Fibroblast of pulmonary artery (primary cell): ENCODE measurements at places on chromosomes 7 and 10.

- DNase-seq: no peak
Observed at GRCh38 chr10:132158122-132158741, 28.5 kb upstream of the DPYSL4 start.

DNA sequence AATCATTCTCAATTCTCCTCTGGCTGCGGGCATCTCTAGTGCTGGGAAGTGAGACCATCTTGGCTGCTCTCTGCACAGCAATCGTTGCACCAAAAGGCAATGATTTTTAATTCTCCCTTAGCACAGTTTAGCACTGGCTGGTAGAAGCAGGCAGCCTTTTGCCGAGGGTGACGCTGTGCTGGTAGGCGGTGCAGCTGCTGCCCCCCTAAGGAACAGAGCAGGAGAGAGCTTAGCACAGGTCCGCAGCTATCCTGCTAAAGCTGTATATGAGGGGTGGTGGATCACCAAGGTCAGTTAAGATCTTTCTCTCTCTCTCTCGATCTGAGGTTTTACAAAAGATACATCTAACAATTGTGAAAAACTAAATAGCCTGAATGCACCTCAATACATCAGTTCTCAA, 390.1 kb downstream of the GATA3 start:
- peak; percentile 37 for DNase-seq

GRCh38 chr10:3676564-3676963, 108.4 kb downstream of the KLF6 start:
- DNase-seq: no peak

- DNase-seq: no peak
Observed at GRCh38 chr10:107341281-107341680, 176.8 kb upstream of the SORCS1 start.

- no peak for DNase-seq
Observed at GRCh38 chr7:92133133-92133736, 1.0 kb downstream of the CYP51A1 start.

DNA sequence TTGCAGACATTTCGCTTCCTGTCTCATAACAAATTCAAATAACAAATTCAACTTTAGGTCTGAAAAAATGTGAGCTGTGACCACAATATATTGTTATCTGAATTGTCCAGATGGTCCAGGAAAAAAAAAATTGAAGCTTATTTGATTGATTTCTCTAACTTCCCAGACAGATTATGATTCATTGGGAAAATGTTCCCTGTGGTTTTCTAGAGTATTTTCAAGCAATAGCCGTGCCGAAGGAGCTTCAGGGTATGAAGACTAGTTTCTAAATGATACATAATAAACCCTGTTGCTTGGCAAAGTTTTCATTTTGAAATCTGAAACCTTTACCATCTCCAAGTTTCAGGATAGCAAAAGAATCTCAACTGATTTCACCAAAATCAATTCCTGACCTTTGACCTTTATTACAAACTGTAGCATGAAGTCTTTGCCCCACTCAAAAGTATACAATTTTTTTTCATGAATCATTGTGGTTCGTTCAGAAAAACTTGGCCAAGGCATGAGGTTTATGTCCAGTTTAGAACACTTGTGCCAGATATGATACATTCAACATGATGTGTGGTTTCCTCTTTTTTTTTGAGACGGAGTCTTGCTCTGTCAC, 109.9 kb downstream of the JCAD start:
- DNase-seq: peak; percentile 94

GRCh38 chr7:120460949-120461348, 188.0 kb downstream of the KCND2 start:
- no peak for DNase-seq

GRCh38 chr7:28530175-28530802, 118.0 kb downstream of the CREB5 start:
- no peak for DNase-seq

DNA sequence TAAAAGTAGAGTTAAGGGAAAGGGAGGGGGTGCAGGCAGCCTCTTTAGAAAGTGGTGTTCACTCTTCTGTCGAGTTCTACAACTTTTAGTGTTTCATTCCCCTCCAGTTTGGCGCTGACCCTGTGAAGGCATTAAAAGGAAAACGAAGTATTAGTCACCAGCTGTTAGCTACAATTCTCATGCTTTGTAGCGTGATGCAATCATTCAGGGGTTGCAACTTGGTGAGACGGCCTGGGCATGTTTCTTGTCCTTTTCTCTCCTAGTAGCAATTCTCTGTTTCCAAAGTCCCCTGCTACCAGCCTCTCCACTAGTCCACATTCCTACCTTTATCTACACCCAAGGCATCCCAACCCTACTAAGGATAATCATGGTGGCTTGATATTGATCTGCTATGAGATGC, 33.7 kb upstream of the DGKI start:
- DNase-seq: peak; percentile 87

GRCh38 chr7:151276666-151277590, 28.4 kb upstream of the SMARCD3 start:
- DNase-seq: peak; percentile 68

DNA sequence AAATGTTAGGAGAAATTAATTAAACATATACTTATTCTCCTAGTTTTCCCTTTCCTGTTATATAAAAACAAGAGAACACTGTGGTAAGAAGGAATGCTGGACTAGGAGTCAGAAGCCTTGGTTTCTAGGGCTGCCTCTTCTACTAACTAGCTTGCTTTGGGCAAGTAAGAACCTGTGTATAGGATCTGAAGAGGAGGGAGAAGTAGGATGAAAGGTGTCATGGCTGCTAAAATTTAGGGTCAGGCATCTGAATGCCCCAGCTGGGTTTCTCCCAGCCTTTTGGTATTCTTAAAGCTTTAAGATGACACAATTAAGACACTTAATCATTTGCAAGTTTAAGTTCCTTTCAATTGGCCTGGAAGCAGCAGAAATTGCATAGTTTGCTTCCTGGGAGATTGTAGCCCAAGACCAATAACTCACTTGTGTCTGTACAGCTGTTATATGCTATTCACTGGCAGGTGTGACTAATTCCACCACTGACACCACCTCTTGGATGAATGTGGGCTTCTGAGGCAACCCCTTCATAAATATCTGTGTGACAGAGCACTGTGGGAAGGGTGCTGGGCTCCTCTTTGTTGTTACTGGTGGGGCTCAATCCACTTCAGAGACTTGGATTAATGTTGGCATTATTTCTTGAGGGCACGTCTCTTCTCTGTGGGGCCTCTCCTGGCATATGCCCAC, 137.2 kb downstream of the LRMDA start:
- no peak for DNase-seq

GRCh38 chr10:124629415-124629814, 114.8 kb downstream of the FAM53B start:
- DNase-seq: no peak

GRCh38 chr10:125159932-125160855, at the start of gene CTBP2:
Gene CTBP2, minus strand, starts transcription at chr10:125160563.
- peak; percentile 60 for DNase-seq

- peak; percentile 2 for DNase-seq
Observed at GRCh38 chr7:16847381-16847860, 34.4 kb downstream of the AGR3 start.

GRCh38 chr7:114922652-114923402, 933 bp downstream of the MDFIC start:
- DNase-seq: peak; percentile 84

GRCh38 chr10:84097787-84098353, 41.4 kb upstream of the GHITM start:
- DNase-seq: peak; percentile 53

GRCh38 chr10:24603333-24603732, 120.4 kb downstream of the ARHGAP21 start:
- peak; percentile 55 for DNase-seq

DNA sequence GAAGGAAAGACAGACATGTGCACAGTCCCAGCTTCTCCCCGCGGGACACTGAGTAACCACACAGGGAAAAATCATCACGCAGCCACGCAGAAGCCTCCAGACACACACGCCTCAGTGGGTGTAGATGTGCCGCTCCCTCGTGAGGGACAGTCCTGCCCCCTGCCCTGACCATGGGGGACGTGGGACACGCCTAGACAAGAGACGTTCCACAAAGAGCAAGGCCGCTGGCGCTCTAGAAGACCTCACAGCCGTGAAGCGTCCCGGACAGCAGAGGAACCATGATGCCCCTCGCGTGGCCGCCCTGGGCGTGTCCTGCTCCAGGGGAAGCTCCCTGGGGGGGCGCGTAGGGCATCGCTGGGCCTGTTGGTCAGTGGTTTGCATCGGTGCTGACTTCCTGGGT, 210.8 kb downstream of the DNAJB6 start:
- no peak for DNase-seq

GRCh38 chr7:157339777-157340677, 3.2 kb downstream of the DNAJB6 start:
- DNase-seq: peak; percentile 79
